Nephron progenitor cell (in vitro differentiated cells): ENCODE measurements at places on chromosomes 2 and 18.

DNA sequence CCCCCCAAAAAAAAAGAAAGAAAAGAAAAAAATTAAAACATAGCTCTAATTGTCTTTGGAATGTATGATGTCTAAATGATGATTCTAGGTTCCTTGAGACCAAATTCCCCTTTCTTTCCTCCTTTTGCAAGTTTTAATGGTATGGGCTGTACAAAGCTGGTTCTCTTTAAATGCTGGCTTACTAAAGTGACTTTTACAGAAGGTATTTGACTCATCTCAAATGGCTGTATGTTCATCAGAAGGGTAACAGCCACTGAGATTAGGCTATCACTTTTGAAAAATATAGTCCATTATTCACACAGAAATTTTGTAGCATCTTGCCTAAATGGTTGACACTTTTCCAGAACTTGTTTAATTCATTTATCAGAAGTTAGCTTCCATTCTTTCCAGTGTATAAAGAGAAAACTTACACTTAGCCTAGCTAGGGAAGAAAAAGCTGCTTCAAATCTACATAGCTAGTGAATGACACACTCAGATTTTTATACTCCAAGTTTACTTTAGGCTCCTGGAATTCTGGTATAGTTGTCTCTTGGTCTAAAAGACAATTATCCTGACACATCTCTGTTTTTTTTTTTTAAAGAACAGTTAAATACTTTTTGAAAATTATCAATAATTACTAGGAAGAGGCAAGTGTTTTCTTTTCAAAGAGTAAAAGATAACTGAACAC, 622.6 kb downstream of the LRP1B start:
- no peak for DNase-seq

DNA sequence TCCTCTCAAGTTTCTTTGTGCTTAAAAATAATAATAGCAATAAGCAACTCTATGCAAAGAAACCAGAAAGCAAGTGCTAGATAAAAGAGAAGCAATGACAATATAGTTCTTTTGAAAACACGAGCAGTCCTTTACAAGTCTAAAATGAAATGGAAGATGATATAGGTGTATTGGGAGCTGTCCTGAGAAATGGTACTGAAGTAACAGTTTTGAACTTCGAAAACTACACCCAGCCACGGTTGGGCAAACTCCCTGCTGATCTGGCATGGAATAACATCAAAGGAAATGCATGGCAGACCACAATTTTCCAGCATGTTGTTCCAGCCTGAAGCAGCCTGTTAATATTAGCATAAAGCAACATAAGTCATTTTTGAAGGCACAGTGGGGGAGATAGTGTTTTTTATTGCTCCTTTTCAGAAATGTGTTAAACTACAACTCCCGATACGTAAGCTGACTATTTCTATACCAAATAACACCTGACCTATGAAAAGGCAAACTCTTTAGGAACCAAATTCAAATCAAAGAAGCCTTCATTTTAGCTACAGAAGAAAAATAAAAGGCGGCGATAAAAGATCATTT, 596.1 kb upstream of the KLHL29 start:
- DNase-seq, result no peak

GRCh38 chr2:17752892-17753802, 463 bp downstream of the SMC6 start:
- DNase-seq, result peak; percentile 71

DNA sequence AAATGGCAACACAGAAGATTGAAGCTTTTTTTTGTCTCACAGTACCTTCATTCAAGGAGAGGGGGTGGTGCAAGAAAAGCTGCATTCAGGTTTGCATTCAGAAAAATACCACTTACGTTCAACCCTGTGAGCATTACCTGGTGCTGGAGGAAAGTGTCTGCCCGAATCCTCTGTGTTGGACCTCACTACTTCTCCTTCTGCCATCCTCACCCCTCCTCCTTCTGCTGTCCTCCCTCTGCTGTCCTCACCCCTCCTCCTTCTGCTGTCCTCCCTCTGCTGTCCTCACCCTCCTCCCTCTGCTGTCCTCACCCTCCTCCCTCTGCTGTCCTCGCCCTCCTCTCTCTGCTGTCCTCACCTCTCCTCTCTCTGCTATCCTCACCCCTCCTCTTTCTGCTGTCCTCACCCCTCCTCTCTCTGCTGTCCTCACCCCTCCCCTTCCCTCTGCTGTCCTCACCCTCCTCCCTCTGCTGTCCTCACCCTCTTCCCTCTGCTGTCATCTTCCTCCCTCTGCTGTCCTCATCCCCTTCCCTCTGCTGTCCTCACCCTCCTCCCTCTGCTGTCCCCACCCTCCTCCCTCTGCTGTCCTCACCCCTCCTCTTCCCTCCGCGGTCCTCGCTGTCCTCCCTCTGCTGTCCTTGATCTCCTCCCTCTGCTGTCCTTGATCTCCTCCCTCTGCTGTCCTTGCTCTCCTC, 11.3 kb downstream of the GAD1 start:
- DNase-seq, result no peak

DNA sequence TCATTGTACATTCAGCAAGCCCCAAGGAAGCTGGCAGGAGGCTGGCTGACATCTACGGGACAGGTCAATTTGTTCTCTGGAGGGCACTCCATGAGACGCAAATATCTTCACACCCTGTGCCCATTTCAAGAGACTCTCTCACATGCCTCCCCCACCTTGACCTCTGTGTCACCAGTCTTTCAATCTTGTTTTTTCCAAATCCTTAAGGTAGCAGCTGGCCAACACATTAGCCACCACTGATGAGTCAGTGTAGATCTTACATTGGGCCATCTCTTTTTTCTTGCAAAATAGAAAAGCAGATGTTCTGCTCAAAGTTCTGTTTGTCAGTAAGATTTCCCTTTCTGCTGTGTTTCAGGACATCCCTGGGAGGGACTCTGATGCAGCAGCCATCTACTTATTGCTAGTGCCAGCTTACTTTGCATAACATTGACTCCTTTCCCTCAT, 1.7 kb upstream of the DPP4 start:
- DNase-seq, result no peak

DNA sequence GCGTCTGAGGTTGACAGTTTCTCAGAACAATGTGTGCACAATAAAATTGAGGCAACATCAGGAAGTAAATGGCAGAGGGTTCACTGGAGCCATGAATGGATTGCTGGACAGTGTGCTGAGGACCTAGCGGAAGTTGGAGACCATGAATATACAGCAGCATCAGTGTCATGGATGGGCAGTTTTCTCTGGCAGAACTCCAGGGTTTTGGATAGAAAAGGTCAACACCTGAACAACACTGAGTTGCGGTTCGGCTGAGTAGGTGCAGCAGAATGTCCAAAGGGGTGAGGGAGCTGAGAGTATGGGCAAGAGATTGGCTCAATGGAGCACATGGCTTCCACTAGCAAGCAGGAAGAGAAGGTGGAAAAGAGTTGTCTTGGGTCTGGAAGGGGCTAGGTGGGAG, 73.7 kb downstream of the DNER start:
- no peak for DNase-seq

DNA sequence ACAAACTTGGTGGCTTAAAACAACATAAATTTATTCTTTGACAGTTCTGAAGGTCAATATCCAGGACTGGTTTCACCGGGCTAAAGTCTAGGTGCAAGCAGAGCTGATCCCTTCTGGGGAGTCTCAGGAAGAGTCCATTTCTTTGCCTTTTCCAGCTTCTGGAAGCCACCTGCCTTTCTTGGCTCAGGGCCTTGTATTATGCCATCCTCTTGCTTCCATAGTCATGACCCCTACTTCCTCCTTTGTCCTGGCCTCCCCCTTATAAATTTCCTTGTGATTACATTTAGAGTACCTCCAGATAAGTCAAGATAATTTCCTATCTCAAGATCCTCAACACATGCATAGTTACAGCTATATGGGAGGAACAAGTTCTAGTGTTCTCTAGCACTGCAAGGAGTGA, 1089.5 kb downstream of the LRP1B start:
- no peak for DNase-seq

DNA sequence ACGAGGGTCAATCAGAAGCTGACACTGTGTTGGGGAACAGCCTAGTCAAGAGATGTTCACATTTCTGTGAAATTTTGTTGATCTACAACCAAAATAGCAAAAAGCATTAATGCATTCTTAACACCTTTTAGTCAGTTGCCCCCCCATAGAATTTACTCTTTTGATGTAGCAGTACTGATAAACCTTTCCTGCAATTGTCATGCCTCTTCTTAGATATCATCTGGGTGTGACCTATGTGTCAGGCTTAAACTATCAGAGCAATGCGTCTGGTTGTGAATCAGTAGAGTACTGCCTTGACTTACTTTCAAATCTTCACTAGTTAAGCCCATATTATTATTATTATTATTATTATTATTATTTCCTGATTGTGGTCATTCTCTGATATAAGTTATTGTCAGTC, 61.9 kb downstream of the GREB1L start:
- DNase-seq, result no peak
